Right lobe of liver (tissue), 6 donors: ENCODE measurements at places on chromosomes 6 and 20. TPM values are rescaled to one million over a fixed set of nuclear protein-coding genes. Genes with fewer than 3 reads are reported as not detected.

DNA sequence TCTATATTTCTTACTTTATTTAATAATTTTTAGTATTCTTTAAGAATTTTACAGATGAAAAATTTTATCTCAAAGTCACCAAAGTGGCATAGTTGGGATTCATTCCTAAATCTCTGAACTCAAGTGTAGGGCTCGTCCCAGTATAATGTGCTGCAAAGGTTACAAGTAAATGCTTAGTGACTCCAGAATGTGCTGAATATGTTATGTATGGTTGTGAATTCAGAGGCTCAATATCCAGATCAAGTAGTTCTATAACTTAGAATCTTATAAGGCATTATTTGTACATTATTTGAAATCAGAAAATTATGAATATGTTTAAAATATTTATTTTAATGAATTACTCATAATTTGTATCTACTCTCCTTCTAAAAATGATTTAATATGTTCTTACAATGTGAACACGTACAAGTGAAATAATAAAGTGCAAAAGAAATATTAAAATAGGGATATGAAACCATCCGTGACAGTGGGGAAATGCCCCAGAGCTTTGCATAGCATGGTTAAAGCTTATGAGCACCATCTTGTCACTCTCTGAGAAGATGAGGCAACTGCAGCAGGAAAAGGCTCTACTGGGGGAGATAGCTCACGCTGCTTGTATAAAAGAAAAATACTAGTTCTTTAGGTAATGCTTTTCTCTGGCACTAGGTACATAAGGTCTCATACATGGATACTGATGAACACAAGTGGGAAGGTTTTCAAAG lies 259.0 kb downstream of the FOXC1 start:
- no peaks in the 10 kb centered on the region for H3K4me1 ChIP-seq
- no peak for DNase-seq
- H3K27me3 ChIP-seq, result no peaks in the 10 kb centered on the region

GRCh38 chr6:4727671-4728435 lies 48.4 kb upstream of the CDYL start:
- H3K27me3 ChIP-seq, result no peaks in the 10 kb centered on the region
- no peak for DNase-seq
- H3K4me3 ChIP-seq, result no peak overlapping the region

DNA sequence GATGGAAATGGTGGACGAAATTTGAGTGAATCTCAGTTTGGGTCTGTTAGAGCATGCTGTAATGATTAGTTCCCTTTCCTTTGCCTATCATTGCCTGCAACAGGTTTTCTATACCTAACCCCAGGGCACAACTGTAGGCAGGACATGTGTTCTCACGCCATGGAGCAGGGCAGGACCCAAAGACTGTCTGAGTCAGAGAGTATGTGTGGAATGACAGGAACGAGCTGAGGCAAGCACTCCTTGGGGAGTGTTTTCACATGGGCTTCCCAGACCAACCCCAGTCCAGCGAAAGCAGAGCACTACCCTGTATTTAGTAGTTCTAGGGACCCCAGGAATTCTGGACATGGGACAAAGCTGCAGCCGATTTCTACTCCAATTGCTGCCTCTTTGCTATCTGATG lies 234.2 kb downstream of the HACE1 start:
- H3K4me1 ChIP-seq, result no peaks in the 10 kb centered on the region
- H3K27ac ChIP-seq, result no peak overlapping the region
- no peaks in the 10 kb centered on the region for H3K36me3 ChIP-seq
- no peak for DNase-seq
- no peak overlapping the region for H3K4me3 ChIP-seq

DNA sequence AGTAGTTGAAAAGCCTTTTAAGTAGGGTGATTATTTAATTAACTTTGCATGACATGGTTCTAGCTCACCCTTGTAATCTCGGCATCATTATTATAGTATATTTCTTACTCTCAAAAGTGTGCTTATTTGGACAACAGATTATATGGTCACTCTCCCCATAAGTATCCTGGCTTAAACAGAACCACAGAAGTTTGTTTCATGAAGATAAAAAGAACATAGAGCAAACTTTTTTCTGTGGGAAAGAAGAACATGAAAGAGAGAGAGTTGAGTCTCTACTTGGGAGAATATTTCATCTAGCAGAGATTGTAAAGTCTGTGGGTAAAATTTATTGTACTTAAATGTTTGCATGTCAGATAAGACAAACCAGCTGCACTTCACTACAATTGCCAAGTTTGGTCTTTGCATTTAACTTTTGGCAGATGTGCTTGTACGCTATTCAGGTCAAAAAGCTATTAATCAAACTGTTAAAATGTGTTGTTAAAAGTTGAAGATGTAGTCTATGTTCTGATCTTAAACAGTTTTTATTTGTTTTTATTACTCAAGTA lies 33.4 kb upstream of the PRIM2 start:
- H3K27me3 ChIP-seq, result no peaks in the 10 kb centered on the region
- no peaks in the 10 kb centered on the region for H3K36me3 ChIP-seq
- DNase-seq, result no peak
- no peak overlapping the region for H3K4me3 ChIP-seq
- H3K27ac ChIP-seq, result no peak overlapping the region

DNA sequence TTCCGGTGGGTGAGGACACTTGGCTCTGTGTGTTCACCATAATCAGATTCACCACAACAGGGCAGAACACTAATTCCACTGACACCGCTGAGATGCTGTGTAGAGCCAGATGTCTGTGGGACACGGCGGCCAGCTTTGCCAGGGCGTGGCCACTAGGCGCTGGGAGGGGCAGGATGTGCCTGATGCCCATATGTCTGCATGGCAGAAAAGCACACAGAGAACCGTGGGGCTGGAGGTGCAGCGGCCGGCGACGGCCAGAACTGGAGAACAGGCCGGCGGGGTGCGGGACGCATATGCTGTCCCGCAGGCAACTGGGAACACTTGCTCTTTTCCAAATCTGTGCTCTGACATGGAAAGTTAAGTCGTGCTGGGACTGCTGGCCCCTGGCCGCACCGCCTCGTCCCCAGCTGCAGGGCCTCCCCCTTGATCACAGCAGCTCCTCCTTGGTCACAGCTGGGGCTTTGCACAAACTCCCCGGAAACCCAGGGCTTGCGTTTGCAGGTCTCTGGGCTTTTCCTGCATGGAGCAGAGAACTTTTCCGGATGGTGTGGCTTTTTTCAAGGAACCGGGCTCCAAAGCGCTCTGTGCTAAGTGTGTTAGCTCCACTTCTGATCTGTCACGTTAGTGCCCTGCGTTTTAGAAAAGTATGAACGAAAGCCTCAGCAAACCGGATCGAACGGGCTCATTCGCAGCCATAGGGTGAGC lies 31.1 kb downstream of the NTSR1 start:
- no peaks in the 10 kb centered on the region for H3K27me3 ChIP-seq
- H3K4me1 ChIP-seq, result no peaks in the 10 kb centered on the region
- no peaks in the 10 kb centered on the region for H3K36me3 ChIP-seq

DNA sequence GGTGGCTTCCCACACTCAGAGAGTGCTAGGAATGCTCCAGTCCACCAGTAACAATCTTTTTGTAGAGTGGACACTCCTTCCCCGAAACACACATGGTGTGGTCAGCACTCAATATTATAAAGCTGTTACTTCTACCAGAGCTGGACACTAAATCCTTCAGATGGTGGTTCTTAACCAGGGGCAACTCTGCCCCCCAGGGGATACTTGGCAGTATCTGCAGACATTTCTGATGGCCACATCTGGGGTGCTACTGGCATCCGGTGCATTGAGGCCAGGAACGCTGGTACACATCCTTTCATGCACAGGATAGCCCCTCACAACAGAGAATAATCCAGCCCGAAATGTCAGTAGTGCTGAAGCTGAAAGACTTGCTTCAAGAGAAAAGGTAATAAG lies 124.4 kb downstream of the NFATC2 start:
- no peak for DNase-seq
- H3K27me3 ChIP-seq, result no peaks in the 10 kb centered on the region
- peaks cover 14% of the 10 kb centered on the region for H3K4me1 ChIP-seq
- H3K27ac ChIP-seq, result no peak overlapping the region
- peaks cover 2% of the 10 kb centered on the region for H3K36me3 ChIP-seq

- DNase-seq, result no peak
- H3K4me3 ChIP-seq, result no peak overlapping the region
- H3K27me3 ChIP-seq, result no peaks in the 10 kb centered on the region
- no peaks in the 10 kb centered on the region for H3K4me1 ChIP-seq
Measured at GRCh38 chr20:33524261-33524660, 34.4 kb downstream of the CBFA2T2 start.

DNA sequence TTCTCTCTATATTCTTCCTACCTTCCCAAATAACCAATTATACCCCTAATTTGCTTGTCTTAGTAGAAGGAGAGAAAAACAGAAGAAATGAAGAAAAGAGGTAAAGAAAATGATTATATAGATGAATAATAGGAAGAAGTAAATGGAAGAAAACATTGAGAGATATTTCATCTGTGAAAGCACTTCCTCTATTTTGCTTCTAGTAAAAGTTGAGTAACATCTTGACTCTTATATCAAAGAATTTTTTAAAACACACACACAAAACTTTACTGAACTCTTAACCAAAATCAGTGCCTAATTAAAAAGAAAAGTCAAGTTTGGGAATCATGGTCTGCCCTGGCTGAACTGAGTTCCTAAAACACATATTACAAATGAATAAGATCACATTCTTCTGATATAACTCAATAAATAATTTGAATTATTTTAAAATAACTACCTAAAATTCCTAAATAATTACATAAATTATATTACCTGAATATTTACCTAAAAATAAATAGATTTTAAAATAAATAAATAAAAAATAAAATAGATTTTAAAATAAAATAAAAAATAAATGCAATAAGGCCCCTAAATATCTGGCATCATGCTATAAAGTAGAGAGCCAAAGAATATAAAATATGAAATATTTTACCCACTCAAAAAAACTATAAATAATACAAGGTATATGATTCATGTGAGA lies 8.8 kb downstream of the SLC17A2 start:
- no peaks in the 10 kb centered on the region for H3K27me3 ChIP-seq
- H3K4me3 ChIP-seq, result no peak overlapping the region
- no peak overlapping the region for H3K27ac ChIP-seq
- peaks cover 14% of the 10 kb centered on the region for H3K4me1 ChIP-seq
- no peak for DNase-seq
- H3K36me3 ChIP-seq, result peaks cover 10% of the 10 kb centered on the region

DNA sequence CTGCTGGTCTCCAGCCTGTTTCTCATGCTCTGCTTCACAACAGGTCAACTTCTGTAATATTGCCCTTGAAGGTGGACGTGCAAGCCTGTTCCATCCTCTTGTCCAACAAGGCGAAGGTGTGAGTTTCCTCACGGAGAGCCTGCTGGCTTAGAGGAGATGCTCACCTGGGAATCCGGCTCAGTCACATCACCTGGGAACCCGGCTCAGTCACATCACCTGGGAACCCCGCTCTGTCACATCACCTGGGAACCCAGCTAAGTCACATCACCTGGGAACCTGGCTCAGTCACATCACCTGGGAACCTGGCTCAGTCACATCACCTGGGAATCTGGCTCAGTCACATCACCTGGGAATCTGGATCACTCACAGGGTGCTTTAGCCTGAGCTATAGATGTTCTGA lies 230.1 kb downstream of the ERMARD start:
- H3K27me3 ChIP-seq, result no peaks in the 10 kb centered on the region
- no peaks in the 10 kb centered on the region for H3K36me3 ChIP-seq
- H3K27ac ChIP-seq, result no peak overlapping the region
- no peaks in the 10 kb centered on the region for H3K4me1 ChIP-seq
- no peak for DNase-seq

- H3K27me3 ChIP-seq, result no peaks in the 10 kb centered on the region
- no peaks in the 10 kb centered on the region for H3K4me1 ChIP-seq
- DNase-seq, result no peak
- H3K36me3 ChIP-seq, result no peaks in the 10 kb centered on the region
- H3K4me3 ChIP-seq, result no peak overlapping the region
Measured at GRCh38 chr6:12557765-12558164, 158.8 kb upstream of the PHACTR1 start.

GRCh38 chr20:32831982-32832381 lies 12.2 kb downstream of the MAPRE1 start:
- H3K4me3 ChIP-seq, result no peak overlapping the region
- H3K36me3 ChIP-seq, result peaks cover 7% of the 10 kb centered on the region
- no peak for DNase-seq
- no peak overlapping the region for H3K27ac ChIP-seq
- peaks cover 3% of the 10 kb centered on the region for H3K4me1 ChIP-seq
- no peaks in the 10 kb centered on the region for H3K27me3 ChIP-seq

DNA sequence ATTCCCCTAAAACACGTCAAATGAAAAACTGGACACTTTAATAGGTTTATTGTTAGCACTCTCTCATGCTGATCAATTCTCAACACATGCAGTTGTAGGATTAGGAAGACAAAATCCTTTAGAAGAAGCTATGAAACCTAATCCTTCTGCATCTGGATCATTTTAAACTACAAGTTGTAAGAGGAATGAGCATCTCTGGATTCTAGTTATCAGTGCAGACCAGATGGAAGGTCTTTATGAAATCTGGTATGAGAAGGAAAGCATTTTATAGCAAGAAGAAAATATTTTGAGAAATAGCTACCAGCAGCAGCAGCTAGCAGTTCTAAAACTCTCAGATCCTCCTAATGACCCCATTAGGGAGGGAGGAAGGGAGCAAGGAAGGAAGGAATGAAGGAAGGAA lies 4.1 kb downstream of the HTR1E start:
- H3K27me3 ChIP-seq, result no peaks in the 10 kb centered on the region
- H3K4me1 ChIP-seq, result no peaks in the 10 kb centered on the region
- H3K36me3 ChIP-seq, result no peaks in the 10 kb centered on the region
- DNase-seq, result no peak
- H3K4me3 ChIP-seq, result no peak overlapping the region
- no peak overlapping the region for H3K27ac ChIP-seq

DNA sequence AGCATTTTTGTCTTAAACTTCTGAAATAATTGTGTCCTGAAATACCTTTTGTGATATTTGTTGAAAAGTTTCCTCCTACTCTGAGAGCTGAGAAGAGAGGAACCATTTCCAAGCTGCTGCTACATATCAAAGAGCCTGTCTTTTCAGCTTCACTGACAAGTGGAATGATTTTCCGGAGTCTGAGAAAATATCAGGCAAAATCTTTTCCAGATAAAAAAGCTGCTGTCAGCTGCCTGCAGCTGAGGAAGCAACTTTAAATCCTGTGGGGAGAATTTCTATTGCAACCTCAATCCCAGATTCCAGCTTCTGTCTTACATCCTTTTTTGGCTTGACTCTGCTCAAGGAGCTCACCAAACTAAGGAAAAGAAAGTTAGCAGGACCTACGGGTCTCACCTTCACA lies 904.3 kb downstream of the PHF3 start:
- no peaks in the 10 kb centered on the region for H3K36me3 ChIP-seq
- no peak for DNase-seq
- H3K4me3 ChIP-seq, result no peak overlapping the region
- H3K27ac ChIP-seq, result no peak overlapping the region
- H3K27me3 ChIP-seq, result no peaks in the 10 kb centered on the region

The C6orf58 gene
- not detected for total RNA-seq

The ZNF311 gene
- 0.46 TPM for total RNA-seq

The POPDC3 gene
- not detected for total RNA-seq

The RCAN2 gene
- total RNA-seq, result 2.1 TPM

The SLC17A1 gene
- total RNA-seq, result 22.8 TPM
